NCI-H1694 (cell line): ENCODE measurements at places on chromosomes 6 and 20.

DNA sequence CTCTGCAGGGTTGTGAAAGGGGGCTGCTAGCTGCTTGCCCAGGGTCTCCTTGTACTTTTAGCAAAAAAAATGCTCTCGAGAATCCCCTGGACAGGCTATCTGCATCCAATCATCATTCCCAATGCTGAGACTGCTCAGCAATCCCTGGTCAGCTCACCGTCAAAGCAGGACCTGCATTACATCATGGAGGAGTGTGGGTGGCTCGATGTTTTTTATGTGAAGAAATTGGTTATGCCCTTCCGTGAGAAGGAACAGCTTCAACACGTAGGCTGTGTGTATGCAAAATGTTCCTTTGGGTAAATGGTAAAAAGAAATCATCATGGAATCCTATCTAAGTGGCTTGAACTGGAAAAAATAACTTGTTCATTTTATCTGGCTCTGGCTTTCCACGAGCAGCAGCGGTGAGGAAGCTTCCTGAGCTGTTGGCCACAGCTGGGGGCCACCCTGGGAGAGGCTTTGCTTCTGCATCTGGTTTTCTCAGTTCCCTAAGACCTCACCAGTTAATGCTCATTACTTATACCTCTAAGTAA, 111.4 kb downstream of the FYN start:
- no peak for DNase-seq

GRCh38 chr6:161835500-161836215, 561.8 kb upstream of the AGPAT4 start:
- no peak for DNase-seq

GRCh38 chr20:23161968-23162696, 76.0 kb upstream of the CD93 start:
- DNase-seq: no peak

DNA sequence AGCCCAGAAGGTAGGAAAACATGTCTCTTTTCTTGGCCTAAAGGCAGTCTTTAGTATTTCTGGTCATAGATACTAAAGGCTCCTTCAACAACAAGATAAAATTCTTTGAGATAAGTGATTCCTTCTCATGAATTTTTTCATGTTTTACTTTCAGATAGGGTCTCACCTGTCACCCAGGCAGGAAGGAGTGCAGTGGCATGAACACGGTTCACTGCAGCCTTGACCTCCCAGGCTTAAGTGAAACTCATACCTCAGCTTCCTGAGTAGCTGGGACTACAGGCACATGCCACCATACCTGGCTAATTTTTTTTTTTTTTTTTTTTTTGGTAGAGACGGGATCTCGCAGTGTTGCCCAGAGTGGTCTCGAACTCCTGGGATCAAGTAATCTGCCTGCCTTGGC, 9.1 kb downstream of the PNLDC1 start:
- DNase-seq: no peak
